ENCODE measurements at places on chromosomes 2 and 18.

- no peak for DNase-seq
Observed at GRCh38 chr18:69949538-69949936, 1.9 kb upstream of the CD226 start.

DNA sequence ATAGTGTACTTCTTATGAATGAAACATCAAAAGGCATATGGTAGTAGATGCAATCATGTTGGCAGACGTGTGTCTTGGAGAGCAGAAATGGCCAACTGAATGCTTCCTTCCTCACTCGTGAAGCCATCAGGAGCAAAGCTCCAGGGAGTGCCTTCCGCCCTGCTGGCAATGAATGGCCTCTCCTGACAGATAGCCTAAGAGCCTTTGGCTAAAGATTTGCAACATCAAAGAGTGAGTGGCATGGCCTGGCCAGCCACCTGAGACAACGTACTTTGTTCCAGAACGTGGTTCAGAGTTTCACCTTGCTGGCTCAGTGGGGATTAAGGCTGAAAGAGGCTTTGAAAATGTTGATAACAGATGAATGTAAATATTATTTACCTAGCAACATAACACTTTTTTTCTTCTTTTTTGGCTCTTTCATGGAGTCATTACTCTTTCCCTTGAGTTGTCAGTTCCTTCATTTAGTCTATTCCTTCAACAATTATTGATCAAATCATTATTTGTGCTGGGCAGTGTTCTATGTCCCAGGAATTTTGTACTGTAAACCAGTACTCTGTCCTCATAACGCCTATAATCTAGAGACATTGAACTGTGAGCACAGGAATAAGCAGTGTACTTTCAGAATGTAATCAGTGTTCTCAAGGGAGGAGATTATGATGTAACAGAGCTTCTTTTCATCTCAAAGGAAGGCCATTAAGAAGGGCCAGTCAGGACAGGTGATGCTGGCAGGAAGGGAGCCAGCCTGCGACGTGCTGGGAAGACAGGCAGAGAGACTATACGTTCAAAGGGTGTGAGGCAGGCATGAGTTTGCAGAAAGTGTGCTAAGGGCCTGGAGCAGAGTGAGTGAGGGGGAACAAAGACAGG, 59.4 kb upstream of the SH3RF3 start:
- no peak for DNase-seq

DNA sequence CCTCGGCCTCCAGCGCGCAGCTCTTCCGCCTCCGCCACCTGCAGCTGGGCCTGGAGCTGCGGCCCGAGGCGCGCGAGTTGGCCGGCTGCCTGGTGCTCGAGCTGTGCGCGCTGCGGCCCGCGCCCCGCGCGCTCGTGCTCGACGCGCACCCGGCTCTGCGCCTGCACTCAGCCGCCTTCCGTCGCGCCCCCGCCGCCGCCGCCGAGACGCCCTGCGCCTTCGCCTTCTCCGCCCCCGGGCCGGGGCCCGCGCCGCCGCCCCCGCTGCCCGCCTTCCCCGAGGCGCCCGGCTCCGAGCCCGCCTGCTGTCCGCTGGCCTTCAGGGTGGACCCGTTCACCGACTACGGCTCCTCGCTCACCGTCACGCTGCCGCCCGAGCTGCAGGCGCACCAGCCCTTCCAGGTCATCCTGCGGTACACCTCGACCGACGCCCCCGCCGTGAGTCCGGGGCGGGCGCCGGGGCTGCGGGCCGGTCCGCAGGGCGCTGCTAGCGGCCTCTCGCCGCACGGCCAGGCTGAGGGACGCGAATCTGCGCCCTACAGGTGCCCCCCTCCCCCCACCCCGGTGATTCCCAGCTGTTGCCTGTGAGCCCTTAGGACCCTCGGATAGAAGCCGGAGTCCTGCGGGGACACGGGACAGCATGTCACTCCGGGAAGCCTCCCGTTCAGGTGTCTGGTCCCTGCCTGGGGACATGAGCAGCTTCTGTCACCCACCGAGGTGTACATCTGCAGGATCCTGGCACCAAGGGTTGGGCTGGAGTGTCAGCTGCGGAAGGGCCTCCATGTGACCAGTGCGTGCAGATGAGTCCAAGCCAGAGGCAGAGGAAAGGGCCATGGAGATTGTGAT, 616 bp downstream of the RNPEPL1 start:
- peak; percentile 57 for DNase-seq

DNA sequence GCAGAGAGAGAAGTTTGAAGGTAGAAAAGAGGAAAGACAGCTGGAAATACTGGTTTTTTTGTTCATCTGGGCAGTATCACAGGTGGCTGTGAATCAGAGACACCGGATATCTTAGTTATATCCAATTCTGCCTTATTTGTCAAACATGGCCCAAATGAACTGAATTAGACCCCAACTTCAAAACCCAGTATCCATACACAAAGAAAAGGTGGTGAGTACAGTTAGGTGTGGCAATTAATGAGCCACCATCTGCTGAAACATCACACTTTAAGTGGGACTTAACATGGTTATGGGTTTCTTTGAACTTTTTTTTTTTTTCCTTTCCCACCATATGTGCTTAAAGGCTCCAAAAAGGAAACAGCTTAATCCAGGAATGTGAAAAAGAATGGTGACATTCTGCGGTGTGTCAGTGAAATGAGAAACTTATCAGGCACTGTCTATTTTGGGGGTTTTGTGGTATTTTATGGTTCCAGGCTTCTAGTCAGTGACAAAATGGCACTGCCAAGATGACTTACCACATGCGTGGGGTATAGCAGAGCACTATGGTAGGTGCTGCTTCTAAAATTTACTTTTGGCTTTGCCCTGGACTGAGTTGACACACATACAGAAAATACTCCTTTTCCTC, 5.0 kb upstream of the TMEM178A start:
- DNase-seq = no peak

DNA sequence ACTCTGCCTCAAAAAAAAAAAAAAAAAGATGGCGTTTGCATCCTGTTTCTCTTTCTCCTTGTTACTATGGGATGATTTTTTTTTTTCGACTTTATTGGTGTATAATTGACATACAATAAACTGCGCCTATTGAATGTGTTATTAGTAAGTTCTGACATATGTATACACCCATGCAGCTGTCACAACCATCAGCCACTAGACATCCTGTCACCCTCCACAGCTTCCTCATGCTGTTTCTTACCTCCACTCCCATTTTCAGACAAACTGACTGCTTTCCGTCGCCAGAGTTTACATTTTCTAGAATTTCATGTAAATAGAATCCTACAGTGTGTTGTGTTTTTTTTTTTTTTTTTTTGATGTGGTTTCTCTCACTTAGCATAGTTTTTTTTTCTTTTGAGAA, 27.9 kb downstream of the RRM2 start:
- no peak for DNase-seq

- no peak for DNase-seq
Observed at GRCh38 chr18:76430636-76431035, 64.4 kb downstream of the ZNF516 start.

- DNase-seq = no peak
Observed at GRCh38 chr18:49685231-49685942, 123.5 kb downstream of the LIPG start.

DNA sequence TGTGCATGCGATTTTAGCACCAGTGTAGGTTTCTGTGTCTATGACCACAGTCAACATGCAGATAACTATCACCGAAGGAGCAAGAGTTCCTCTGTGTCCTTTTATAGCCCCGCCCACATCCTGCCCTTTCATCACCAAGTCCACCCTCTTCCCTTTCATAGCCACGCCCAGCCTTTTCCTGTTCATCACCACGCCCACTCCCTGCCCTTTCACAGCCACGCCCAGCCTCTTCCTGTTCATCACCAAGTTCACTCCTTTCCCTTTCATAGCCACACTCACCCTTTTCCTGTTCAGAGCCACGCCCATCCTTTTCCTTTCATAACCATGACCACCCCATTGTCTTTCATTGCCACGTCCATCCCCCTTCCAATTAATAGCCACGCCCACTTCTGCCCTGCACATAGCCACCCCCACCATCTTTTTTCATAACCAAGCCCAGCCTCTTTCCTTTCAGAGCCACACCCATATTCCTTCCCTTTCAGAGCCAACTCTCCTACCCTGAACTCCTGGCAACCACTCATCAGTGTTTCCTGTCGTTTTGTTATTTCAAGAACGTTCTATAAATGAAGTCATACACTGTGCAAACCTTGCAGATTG, 273.9 kb downstream of the MYT1L start:
- DNase-seq = peak; percentile 35

DNA sequence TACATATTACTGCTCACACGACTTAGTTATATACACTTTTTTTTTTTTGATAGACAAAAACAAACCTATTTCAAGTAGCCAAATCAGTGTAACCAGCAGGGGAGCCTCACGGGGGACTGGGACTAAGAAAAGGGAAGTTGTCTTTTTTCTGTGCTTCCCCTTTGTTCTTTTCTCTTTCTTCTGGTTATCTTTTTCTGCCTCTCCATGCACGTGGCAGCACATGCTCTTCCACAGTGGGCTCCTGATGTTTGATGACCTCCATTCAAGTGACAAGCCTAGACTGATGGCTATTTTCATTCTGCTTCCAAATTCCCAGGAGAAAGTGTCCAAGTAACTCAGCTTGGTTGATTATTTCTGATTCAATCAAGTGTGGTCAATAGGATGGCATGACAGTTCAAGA, 98.2 kb upstream of the STK39 start:
- DNase-seq = no peak

GRCh38 chr2:28166956-28167355, 225.7 kb upstream of the FOSL2 start:
- no peak for DNase-seq

DNA sequence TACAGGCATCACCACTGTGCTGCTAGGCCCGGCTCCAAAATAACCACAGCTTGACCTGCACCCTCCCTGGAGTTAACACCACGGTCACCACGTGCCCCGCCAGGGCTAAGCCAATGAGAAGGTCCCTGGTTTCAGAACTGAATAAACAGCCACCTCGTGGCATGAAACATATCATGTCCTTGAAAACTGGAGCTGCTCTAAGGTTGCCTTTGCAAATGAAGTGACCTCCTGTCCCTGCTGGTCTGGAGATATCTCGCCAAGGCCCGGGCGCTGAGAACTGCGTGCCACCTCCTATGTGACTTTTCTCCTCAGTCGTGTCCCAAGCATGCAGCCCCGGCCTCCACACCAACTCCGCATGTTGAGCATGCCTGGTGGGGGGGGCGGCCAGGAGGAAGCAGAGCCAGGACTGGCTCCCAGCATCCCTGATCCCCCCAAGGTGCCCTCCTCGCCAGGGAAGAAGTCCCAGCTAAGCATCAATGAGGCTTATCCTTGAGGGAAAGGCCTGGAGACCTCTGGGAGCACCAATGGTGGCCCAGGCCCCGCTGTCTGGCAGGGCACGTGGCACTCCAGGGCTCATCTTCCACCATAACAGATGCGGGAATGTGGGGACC, 16.3 kb upstream of the KCNG2 start:
- DNase-seq = no peak

DNA sequence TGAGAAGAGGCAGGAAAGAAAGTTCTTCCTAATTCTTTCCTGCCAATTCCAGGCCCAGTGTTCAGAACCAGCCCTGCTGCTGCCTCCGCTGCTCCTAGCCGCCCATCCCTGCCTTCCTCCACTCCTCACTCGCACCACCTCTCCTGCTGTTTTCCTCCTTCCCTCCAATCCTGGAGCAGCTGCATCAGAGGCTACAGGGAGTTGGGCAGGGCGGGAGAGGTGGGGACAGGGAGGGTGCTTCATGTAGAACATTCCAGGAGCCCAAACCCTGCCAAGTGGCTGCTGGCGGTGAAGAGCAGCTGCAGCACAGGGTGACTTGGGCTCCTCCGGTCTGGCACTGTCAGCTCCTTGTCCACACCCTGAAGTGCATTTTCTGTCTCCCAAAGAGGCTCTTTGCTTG, 176.3 kb downstream of the TNS1 start:
- DNase-seq = no peak

- no peak for DNase-seq
Observed at GRCh38 chr2:138276339-138276738, 225.2 kb upstream of the SPOPL start.

GRCh38 chr2:131058920-131059319, 34.3 kb downstream of the FAM168B start:
- no peak for DNase-seq

DNA sequence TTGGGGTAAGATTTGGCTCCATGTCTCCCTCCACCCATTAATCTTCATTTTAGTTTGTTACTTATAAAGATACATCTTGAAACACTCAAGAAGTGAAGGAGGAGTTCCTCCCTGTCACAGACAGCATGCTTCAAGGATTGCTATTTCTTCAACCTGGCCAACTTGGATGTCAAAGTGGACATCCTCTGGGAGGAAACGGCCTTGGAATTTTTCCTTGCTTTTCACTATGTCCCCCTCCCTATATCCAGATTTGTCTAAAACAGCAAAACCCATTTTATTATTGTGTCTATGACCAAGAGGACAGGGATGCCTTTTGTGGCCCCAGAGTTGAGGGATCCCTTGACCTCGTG, 242.9 kb downstream of the LPIN1 start:
- no peak for DNase-seq

DNA sequence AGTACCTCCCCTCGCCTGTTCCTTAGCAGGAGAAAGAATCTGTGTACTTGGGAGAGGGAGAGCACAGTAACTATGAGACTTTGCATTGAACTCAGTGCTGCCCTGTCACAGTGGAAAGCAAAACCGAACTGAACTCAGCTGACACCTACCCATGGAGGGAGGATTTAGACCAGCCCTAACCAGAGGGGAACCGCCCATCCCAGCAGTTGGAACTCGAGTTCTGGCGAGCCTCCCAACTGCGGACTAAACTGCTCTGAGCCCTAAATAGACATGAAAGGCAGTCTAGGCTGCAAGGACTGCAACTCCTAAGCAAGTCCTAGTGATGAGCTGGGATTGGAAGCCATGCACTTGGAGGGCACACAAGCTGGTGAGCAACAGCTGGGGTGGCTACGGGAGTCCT, 110.4 kb downstream of the GRB14 start:
- DNase-seq = no peak

DNA sequence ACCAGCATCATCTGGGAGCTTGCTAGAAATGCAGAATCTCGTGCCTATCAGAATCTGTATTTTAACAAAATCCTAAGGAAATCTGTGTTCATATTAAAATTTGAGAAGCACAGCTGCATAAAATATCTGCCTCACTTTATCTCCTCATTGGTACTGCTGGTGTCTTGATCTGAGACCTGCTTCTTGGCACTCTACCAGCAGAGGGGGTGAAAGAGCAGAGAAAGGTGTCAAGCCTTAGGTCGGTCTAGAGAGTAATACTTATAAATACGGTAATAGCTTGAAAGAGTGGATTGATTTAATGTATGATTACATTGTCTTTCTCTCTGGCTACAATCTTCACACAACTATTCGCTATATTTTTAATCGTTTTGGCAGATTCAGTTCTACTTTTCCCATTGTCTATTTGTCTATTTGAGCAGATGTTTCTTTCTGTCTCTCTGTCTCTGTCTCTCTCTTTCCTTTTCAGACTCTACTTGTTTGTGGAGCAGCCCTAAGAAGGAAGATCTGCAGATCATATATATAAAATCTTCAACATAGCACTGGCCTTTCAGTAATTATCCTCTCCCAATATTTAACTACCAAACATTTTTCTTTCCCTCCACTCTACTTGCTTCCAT, 1.7 kb upstream of the GCG start:
- peak; percentile 7 for DNase-seq

- no peak for DNase-seq
Observed at GRCh38 chr2:70182689-70183088, 8.1 kb downstream of the C2orf42 start.

GRCh38 chr18:73900106-73900835, 247.4 kb downstream of the FBXO15 start:
- DNase-seq = no peak

GRCh38 chr18:44507729-44508325, 172.9 kb upstream of the SETBP1 start:
- DNase-seq = no peak

Data from activated T-helper 1 cell treated with Interleukin-2 at 50 U/mL for 16 hours (primary cell).